Lower lobe of right lung (tissue), 2 donors: ENCODE measurements at places on chromosomes 11 and 22. TPM values are rescaled to one million over a fixed set of nuclear protein-coding genes. Genes with fewer than 3 reads are reported as not detected.

GRCh38 chr11:85431319-85431718 is 195.8 kb downstream of the DLG2 start:
- DNase-seq = no peak

- no peak for DNase-seq
Observed at GRCh38 chr11:5712507-5712906, 22.9 kb downstream of the TRIM22 start.

- DNase-seq = no peak
Observed at GRCh38 chr22:26674211-26675190, 17.1 kb downstream of the MIAT start.

DNA sequence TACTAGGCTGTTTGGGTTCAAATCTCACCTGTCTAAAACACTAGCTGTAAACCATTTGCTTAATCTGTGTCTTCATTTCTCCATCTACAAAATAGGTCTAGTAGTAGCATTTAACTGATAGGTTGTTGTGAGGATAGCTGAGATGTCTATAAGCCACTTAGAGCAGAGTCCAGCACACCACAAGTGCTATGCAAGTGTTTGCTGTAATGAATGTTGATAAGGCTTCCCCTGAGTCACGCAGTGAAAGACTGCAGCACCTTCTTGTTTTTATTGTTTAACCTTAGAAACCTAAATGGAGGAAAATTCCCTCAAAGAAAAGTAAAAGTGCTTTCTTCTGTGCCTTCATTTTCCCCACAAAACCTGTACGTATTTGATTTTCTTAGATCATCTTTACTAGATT is 23.1 kb upstream of the LDHA start:
- DNase-seq = no peak

GRCh38 chr11:64306876-64307622 is 1.7 kb downstream of the ESRRA start:
- peak; percentile 74 for DNase-seq

DNA sequence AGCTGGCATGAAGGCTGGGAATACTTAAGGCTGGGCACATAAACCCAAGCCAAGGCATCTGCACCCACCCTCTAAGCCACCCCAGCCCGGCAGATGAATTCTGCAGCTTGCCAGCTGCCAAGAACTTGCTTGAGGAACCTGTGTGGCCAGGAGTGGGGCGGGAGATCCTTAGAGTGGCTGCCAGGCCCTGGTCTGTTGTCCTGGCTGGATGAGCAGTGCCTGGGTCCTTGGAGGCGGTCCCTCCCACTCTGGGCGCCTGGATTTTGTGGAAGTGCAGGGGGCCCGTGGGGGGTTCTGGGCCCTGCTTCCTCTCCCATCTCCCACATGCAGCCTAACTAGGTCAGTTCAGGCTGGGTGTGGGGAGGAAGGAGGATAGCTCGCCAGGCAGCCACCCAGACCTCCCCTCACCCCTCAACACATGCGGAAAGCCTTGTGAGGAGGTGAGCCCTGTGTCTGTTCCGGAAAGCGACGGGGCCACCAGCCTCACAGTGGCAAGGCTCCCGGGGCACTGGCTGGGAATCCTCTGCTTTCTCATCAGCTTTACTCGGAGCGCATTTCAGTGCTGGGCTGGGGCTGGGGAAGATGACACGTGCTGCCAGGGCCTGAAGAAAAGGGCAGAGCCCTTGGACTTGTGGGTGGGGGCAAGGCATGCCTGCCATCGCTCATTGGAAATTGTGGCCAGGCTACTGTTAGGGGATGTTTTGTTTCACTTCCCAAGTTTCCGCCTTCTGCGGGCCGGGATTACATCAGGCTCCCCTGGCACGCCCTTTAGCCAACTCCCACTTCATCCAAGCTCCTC is 8.4 kb downstream of the DAGLA start:
- DNase-seq = peak; percentile 85

The OR6A2 gene
- total RNA-seq = 0.18 TPM

The MEI1 gene
- 4.3 TPM for total RNA-seq

GRCh38 chr11:134164490-134165370 is 59.0 kb downstream of the NCAPD3 start:
- no peak for DNase-seq

The CYP2D6 gene
- total RNA-seq = 1.4 TPM

GRCh38 chr11:57277845-57278720 is 41.0 kb upstream of the APLNR start:
- DNase-seq = peak; percentile 71

DNA sequence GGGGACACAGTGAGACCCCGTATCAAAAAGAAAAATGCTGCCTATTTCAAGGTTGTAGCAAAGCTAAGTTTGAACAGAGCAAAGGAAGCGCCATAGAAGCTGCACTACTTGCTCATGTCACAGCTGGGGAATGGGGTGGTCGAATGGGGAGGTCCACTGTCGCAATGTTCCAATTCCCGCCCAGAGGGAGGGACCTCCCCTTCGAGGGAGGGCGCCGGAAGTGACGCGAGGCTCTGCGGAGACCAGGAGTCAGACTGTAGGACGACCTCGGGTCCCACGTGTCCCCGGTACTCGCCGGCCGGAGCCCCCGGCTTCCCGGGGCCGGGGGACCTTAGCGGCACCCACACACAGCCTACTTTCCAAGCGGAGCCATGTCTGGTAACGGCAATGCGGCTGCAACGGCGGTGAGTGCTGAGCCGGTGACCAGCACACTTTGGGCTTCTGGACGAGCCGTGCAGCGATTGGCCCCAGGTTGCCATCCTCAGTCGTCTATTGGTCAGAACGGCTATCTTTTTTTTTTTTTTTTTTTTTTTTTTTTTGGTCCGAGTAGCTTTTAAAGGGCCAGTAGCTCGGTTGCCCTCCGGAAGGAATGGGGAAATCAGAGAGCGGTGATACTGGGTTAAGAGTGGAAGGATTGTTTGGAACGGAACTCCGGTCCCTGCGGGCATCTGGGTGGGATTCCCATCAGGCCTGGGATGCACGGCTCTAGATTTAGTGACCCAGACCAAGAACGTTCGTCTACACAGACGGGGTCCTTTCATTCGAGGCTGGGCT is at the start of gene HMBS:
HMBS (plus strand) TSS at position 219 of the 774 bp plus-strand sequence; CDS start at position 372, 153 bp downstream.
- peak; percentile 96 for DNase-seq

DNA sequence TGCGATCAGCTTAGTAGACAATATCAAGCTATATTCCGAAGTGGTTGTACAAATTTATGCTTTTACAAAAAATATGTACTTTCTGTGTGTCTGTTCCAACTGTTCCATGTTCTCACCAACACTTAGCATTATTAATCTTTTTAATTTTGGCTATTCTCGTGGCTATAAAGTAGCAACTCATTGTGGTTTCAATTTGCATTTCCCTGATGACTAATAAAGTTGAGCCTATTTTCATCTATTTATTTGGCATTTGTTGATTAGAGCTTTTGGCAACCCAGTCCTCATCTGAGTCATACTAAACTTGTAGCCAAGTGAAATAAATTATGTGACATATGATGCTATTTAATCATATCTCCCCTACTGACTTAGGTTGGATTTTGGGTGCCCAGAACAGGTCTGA is 115.9 kb downstream of the FBXO7 start:
- no peak for DNase-seq

DNA sequence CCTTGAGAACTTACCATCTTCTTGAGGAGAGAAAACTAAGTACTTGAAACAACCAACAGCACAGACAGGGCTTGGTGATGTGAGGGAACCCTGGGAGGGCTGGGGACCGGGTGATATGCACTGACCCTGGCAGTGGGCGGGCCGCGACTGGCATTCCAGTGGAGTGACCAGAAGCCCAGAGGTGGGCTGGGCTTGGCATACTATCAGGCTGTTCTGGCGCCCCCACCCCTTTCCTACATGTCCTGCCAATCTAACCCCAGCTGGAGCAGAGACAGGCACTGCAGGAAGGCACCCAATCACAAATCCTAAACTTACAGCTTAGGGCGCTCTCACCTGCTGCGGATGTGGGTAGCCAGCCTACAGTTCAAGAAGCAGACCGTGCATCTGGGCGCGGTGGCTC is 54.0 kb upstream of the GCAT start:
- no peak for DNase-seq

DNA sequence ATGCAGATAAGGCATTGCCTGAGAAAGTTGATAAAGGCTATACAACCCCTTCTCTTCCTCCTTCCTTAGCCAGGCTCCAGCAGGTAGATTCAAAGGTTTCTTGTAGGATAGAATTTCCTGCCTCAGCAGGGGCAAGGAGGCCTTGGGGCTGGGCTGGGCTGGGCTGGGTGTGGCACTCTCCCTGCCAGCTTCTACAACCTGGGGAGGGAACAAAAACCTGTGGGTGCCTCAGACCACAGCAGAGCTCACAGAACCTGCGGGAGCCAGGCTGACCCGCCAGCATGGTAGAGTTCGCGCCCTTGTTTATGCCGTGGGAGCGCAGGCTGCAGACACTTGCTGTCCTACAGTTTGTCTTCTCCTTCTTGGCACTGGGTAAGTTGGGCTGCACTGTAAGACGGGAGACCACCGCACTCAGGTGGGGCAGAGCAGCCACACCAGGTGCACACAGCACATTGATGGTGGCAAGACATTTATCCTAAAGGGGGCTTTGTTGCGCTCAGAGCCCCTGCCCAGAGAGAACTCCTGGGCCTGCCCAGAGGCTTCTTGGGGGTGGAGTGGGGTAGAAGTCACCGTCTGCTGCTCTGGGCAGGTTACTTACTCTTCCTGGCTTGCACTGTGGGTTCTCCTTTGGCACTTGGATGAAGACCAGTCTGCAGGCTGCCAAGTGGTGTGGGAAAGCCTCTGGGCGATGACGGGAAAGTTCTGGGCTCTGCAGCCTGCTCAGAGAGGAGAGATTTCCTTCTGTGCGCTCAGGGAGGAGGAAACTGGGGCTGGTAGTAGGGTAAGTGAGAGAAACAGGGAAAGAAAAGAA is at the start of gene MOGAT2:
MOGAT2 (plus strand) TSS at position 231 of the 811 bp plus-strand sequence; CDS start at position 282, 51 bp downstream.
- no peak for DNase-seq

DNA sequence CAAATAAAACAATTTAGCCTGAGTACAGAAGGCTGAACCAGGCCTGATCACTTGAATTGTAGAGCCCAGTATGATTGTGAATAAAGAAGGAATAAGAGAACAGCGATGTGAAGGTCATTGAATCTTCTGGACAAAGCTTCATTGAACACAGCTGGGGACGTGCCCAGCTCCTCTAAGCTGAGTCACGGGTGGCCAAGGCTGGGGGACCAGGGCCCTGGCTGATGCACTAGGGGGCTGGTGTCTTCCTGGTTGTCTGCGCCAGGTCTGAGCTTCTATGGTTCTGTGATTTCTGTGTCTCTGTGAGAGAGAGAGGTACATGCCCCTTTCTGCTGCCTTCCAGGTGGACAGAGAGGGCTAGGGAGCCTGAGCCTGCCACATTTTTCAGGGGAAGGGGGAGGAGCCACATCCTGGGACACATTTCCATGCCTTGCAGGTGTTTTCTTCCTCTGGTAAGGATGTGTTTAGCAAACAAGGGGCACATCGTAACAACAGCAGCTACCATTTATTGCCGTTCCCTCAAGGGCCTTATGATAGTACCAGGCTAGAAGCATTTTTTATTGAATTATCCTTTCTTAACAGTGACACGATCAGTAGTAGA is 135.7 kb downstream of the C11orf91 start:
- DNase-seq = no peak

DNA sequence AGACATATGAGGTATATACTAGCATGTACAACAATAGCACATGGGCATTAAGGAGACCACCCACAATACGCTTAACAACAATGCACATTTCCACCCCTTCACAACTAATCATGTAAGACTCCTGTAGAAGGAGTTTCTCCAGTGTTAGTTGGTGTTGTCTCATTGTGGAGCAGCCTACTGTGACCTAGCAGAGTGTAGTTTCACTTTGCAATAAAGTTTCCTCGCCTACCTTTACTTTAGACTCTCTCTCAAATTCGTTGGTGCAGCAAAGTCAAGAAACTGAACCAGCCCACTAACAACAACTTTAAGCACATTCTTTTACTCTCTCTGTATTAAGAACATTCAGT is 863.6 kb downstream of the FAM181B start:
- no peak for DNase-seq

The ANGPTL5 gene
- total RNA-seq = 0.71 TPM

GRCh38 chr11:109847621-109848020 is 245.6 kb upstream of the ZC3H12C start:
- DNase-seq = no peak

DNA sequence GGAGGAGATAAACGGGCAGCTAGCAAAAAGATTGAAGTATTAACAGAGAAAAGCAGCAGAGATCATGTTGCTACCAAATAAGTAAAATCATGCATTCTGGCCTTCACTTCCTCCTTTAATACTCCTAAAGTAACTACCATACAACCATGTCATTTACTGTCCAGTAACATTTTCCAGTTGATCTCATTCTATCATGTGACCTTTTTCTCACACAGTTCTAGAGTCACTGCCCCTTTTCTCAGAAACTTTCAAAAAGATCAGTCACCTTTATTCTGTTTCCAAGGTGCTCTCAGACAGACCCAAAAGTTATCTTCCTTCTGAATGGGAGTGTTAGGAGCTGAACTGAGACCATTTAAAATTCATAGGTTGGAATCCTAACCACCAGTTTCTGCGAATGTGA is 984.4 kb downstream of the FAM181B start:
- no peak for DNase-seq

GRCh38 chr22:45201678-45202332 is 38.1 kb downstream of the NUP50 start:
- DNase-seq = peak; percentile 16

GRCh38 chr22:28792491-28793383 is 7.6 kb downstream of the XBP1 start:
- no peak for DNase-seq

- no peak for DNase-seq
Observed at GRCh38 chr11:131584785-131585592, 214.6 kb downstream of the NTM start.

DNA sequence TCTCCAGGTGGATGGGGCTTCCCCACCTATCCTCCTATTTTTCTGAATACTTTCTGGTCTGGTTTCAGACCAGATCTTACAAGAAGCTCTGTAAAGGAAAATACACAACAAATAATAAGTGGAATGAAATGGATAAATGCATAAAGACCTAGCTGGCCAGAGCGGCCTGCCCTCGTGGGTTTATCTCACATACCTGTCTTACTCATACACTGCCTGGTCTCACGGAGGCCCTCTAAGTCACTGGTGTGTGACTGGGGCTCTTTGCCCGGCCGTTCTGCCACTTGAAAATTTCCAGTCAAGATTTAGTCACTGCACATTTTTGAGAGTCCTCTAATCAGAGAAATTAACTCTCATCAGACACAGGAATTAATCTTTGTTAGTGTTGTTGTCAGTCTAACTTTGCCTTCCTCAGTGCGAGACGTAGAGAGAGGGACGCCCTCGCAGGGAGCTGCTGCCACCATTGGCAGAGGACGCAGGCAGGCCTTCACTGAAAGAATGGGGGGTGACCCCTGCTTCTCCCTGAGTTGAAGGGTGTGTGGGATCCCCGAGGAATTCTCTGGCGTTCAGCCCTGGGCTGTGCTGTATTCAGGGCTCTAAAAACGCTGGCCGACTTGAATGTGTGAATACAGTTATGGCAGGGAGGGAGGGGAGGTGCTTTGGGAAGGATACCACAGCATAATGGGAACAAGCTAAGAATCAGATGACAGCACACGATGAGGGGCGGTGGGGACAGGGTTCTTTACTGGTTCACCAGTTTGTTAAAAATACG is 46.3 kb upstream of the CADM1 start:
- no peak for DNase-seq

- peak; percentile 89 for DNase-seq
Observed at GRCh38 chr11:10304495-10305261, at the start of gene ADM. ADM (plus strand) TSS chr11:10305073; CDS start chr11:10305701, 628 bp downstream.

- no peak for DNase-seq
Observed at GRCh38 chr11:126817096-126817495, 183.5 kb downstream of the KIRREL3 start.
